ENCODE measurements at places on chromosomes 3 and 15.

GRCh38 chr15:75034615-75035014 lies 11.2 kb downstream of the PPCDC start:
- DNase-seq = no peak

DNA sequence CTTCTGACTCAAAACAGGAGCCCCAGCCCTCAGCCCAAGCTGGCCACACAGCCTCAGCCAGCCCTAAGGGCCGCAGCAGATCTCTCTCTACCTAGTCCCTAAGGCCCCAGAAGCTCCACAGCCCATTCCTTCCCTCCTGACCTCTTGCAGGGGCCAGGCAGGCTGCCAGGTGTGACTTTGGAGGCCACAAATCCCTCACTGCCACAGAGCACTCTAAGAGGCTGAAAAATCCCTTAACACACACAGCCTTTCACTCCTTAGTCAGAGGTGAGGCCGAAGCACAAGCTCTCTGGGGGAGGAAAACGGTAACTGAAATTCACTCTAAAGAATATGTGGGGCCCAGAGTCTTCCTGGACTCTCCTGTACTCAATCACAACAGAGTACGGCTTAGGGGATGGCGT lies 23.3 kb downstream of the LRRC2 start:
- no peak for DNase-seq

DNA sequence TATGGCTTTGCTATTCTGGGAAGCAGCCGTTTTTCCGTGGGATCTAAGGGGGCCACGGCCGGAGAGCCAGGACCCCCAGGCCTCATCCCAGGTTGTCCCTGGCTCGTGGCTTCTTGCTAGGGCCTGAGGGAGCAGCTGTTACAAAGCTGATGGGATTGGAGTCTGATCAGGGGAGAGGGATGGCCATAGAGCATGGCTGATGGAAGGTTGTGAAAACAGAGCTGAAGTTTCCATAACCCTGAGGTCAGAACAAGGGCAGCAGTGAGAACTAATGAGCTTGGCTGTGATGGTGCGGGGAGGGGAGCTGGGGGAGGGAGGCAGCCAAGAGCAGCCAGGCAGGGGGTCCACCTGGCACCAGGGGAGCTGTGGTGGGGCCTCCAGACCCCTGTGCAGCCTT lies 63.0 kb downstream of the LINGO1 start:
- DNase-seq = peak; percentile 55

GRCh38 chr3:116757315-116757714 lies 47.7 kb downstream of the TUSC7 start:
- no peak for DNase-seq

- DNase-seq = no peak
Measured at GRCh38 chr3:138036572-138036971, 26.6 kb downstream of the CLDN18 start.

DNA sequence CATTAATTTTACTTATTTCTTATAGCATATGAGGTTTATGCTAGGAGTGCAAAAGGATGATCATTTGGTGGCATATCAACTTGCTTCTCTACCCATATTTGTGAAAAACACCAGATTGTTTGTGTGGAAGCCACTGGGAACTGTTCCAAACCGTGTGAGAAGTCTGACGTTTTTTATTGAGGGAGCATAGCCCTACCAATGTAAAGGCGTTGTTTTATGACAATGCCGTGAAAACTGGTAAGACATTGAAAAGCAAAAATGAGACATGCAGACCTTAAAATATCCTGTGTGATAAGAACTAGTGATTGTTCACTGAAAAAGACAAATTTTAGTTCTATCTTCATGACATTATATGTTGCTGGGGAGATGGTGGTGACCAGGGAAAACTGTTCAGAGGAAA lies 87.8 kb downstream of the CHL1 start:
- DNase-seq = no peak

- DNase-seq = no peak
Measured at GRCh38 chr3:124748560-124749198, 18.4 kb downstream of the UMPS start.

GRCh38 chr3:134397755-134398154 lies 23.5 kb upstream of the AMOTL2 start:
- DNase-seq = no peak

DNA sequence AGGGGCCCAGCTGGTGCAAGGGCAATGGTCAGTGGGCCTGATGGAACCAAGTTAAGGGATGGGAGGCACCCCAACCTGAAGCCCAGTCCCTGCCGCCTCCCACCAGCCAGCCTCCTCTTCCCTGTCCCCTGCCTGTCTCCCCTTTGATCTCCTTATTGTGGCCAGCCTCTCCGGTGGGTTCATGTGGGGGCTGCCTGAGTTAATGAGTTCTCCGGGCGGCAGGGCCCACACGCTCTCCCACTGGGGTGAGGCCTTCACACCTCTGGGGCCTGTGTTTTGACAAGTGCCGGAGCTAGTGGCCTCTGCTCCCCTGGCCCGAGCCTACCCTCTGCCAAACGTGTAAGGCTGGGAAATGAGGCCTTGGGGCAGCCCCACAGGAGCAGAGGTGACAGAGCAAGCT lies 7.2 kb upstream of the MESP1 start:
- DNase-seq = no peak

DNA sequence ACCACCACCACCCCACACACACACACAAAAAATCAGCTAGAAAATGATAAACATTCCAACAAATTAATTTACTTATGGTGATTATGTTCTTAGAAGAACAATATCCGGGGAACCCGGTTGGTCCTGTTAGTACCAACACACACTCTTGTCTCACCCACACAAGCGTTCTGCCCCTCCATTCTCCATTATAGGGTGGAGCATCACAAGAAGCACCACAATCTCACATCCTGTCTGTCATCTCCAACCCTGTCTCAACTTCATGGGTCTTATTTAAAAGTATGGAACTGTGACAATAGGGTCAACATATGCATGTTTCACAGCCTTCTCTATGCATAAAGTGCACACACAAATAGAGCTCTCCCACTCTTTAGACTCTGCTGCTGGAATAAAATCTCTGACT lies 5.6 kb downstream of the GSK3B start:
- no peak for DNase-seq

DNA sequence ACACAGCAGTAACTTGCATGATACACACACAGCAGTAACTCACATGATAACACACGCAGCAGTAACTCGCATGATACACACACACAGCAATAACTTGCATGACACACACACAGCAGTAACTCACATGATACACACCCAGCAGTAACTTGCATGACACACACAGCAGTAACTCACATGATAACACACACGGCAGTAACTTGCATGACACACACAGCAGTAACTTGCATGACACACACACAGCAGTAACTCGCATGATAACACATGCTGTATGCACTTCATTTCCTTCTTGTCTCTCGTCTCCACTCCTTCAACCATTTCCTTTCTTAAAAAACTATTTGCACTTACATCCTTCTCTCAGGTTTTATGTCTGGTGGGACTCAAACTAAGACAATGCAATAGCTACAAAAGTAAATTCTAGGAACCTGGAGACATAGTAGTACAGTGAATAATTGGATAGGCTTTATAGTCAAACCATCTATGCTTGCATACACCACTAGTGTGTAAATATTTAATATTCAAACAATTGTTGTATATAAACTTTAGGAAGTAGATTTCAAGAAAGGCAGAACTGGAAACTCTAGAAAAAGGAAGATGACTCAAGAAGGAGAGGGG lies 130.8 kb downstream of the UACA start:
- DNase-seq = no peak

DNA sequence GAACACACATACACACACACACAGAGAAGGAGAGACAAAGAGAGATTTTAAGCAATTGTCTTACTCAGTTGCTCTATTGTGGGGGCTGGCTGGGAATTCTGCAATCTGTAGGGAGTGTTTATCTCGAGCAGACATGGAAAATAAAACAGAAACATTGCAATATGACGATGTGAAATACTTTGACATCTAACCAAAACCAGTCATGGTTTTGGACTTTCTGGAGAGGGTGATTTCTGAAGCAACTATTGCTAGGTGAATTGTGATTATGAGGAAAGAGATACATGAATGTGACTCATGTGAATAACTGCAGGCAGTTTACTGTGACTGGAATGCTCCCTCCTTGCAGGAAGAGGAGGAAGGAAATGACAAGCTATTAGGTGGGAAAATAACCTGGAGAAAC lies 12.3 kb upstream of the PHLDB2 start:
- DNase-seq = no peak

DNA sequence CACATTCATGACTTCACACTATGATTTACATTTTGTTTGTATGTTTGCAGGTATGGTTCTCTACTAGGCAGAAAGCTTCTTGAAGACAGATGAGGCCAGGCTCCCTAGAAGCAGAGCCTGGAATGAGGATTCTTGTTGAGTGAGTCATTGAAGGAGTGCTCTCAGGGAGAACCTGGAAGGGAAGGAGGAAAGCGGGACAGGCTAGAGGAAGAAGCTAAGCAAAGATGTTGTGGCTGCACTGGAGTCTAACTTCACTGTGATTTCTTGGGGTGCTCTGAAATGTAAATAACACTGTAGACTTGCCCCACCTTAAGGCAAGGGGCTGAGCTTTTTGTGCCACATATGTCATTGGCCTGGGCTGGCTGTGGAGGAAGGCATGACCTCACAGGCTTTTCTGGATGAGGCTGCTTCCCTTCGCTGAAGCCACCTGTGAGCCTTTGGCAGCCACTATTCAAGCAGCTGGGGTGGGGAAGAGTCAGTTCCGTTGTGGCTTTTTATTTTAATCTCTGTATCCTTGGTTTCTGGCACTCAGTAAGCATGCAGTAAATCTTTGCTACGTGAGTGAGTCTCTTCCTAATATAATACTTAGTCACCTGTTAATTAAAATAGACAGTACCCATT lies 307.3 kb downstream of the SV2B start:
- DNase-seq = no peak

DNA sequence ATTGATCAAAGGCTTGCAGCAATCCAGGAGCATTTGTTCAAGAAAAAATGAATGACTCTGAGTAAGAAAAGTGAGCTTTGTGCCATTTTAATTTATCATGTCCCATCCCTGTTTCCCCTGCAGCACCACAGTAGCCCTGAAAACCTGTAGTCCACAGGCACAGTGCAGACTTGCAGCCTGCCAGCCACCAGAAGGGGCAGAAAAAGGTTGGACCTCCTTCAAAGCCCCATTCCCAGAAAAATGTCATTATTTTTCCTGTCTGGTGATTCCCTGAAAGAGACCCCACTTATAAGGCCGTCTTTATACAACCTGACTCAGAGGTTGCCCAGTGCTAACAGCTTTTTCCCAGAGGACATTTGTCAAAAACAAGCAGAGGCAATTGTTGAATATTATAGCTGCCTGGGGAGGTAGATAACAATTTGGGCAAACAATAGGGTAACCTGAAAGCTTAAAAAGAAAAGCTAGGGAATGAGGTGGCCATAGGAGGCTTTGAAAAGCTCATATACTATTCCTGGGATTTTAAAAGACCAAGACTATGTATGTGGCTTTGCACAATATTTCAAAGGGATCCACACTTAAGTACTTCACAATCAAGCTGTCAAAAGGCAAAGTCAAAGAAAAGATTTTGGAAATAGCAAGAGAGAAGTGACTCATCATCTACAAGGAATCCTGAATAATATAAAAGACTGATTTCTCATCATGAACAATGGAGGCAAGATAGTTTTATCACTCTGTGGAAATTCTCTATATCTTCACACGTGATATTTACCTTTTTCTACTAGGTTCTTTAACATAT lies 136.8 kb upstream of the PLXNA1 start:
- DNase-seq = no peak
